ENCODE measurements at places on chromosomes 4 and X.

- DNase-seq, result no peak
Measured at GRCh38 chr4:117467404-117467803, 382.0 kb upstream of the TRAM1L1 start.

DNA sequence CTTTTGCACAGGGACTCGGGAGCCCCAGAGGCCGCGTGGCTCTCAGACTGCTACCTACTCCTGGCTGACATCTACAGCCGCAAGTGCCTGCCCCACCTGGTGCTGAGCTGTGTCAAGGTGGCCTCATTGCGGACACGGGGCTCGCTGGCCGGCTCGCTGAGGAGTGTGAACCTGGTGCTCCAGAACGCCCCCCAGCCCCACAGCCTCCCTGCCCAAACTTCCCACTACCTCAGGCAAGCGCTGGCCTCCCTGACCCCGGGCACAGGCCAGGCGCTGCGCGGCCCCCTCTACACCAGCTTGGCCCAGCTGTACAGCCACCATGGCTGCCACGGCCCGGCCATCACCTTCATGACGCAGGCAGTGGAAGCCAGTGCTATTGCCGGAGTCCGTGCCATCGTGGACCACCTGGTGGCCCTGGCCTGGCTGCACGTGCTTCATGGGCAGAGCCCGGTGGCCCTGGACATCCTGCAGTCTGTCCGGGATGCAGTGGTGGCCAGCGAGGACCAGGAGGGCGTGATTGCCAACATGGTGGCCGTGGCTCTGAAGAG lies 28.8 kb downstream of the SH3TC1 start:
- no peak for DNase-seq

DNA sequence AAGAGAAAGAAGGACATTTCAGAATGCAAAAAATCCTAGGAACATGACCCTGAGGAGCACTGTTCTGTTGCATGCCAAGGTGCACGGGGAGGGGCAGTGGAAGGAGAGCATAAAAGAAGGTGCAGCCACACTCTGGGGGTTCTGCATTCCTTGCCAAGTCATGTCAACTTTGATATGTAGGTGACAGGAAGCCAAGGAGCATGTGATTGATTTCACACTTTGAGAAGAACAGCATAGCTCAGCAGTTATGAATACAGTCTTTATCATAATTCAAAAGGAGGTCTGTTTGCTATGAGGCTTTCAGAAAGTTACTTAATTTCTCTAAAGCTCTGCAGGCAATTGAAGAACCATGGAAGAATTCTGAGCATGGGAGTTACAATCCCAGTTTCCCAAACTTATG lies 50.6 kb downstream of the SCFD2 start:
- DNase-seq, result no peak

- no peak for DNase-seq
Measured at GRCh38 chr4:106796876-106797275, 239.2 kb downstream of the DKK2 start.

DNA sequence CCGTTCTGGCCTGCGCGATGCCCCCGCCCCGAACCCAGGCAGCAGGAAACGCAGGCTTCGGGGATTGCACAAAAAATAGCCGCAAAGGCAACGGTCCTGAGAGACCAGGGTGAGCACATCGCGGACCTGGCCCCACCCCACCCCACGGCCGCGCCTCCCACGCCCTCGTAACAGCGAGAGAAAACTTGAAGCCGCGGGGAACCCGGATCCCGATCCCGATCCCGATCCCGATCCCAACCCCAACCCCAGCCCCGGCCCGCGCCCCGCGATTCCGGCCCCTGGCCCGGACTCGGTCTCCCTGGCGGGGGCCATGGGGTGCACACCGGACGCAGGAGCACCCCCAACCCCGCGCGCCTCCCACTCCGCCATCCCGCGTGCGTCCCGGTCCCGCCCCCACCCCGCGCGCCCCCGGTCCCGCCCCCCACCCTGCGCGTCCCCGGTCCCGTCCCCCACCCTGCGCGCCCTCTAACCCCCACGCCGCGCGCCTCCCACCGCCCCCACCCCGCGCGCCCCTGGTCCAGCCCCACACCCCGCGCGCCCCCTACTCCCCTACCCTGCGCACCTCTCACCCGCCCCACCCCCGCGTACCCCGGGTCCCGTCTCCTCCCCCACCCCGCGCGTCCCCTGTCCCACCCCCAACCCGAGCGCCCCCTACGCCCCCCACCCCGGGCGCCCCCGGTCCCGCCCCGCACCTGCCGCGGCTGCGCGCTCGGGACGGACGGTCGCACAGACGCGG lies 29.0 kb downstream of the NOP14 start:
- DNase-seq, result no peak

- no peak for DNase-seq
Measured at GRCh38 chr4:73234712-73235111, 23.9 kb downstream of the ANKRD17 start.

DNA sequence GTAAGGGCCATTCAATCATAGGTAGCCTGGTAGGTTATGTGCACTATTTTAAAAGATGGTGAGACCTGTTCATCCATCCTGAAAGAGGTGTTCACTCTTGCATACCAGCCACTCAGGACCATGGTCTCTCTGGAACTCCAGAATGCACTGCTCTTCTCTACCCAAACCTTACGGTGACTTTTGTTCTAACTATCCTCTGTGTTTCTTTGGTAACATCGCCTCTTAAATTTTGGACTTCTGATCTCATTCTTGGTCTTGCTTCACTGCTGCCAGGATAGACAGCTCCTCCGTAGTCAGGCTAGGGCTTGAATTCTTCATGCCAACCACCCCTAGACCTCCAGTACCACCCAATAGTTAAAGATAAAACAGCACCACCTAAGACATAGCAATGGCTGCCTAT lies 346.3 kb upstream of the GALNT7 start:
- no peak for DNase-seq

DNA sequence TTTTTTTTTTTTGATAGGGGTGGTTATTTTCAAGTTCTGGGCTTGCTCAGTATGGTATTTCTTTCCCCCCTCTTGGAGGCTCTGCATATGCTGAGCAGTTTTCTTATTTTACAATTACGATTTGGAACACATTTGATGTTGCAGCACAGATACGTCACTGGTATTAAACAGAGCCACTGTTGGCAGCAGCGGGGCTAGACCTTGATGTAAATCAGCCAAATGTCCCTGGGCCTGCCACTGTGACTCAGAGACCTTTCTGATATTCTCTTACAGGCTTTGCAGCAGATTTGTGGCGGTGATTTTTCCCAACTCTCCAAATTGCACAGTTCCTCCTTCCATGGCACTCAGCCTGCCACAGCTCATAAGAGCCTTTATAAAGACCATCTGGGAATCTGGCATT lies 81.1 kb downstream of the VMA21 start:
- DNase-seq, result no peak
